ENCODE measurements at places on chromosomes 3 and 15. TPM values are rescaled to one million over a fixed set of nuclear protein-coding genes. Genes with fewer than 3 reads are reported as not detected.

DNA sequence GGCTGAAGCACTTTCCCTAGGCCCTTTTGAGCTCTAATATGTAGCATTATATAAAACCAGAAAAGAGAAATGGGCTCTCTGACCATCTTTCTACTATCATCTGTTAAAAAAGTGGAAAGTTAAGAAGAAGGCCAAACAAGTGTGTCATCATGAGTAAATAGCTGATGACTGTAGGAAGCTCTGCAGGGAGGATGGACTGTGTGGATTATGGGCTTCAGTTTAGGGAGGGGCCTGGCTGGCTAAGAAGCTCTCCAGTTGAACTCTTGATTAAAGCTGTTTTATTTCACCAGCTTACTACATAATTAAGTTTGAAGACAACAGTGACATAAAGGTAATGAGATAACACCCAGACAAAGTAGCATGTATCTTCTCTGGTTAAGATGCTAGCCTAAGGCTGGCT lies 30.6 kb downstream of the INTS14 start:
- no peak for DNase-seq

TMC3 gene
- total RNA-seq, result 0.13 TPM

GRCh38 chr3:108524537-108524936 lies 14.1 kb upstream of the MYH15 start:
- DNase-seq, result no peak

KCNH8 gene
- total RNA-seq, result 2.1 TPM

DNA sequence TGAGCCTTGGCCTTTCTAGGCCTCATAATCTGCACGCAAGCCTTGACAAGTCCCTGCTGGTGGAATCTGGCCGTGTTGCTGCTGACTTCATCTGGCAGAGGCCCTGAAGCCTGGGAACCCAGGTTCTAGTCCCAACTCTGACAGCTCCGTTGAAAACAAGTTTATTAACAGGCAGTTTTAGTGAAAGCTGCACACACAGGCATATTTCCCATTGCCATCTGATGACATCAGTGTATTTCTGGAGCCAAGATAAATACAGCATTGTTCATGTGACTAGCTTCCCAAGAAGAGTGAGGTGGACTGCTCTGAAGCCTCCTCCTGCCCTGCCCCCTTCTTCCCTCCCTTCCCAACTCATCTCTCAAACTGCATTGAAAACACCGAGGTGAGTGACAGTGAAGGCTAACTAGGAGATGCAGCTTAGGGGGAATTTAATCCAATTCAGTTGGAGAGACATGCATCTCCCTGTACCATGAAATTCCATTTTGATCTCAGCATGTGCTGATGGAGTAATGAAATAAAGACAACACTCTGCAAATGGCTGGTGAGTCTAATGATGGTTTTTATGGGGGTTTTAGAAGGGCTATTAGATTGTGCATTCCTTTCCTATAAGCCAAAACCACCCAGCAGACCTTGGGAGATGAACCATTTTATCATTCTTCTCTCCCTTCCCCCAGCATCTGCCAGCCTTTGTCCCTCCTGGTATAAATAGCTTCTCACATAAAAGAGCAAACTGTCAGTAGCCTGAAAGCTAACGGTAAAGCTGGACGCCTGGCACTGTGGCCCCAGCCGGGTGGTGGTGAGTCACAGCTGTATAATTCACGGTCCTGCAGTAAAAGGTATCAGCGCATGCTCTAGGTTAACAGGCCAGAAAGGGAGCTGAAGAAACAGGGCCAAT lies 38.0 kb downstream of the PRICKLE2 start:
- peak; percentile 68 for DNase-seq

DNA sequence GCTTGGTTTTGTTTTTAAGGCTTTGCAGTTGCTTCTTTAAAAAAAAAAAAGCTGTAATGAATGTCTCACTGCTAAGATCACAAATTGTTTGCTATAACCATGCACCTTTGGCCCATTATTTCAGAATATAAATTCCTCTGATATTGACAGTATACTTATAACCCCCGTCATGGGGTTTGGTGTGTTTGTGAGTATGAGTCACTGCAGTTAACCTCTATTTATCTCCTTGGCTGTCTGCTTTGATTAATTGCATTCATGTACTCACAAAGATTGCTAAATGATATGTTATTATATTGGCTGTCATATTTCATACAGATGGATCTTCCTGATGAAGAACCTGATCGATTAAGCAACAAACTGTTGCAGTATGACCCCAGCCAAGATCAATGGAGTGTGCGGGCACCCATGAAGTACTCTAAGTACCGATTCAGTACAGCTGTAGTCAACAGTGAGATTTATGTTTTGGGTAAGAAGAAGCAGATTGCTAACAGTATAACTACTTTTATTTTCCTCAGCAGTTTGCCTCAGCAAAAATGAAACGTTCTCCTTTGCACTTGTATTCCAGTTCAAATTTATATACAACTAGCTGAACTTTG lies 14.9 kb downstream of the KBTBD12 start:
- no peak for DNase-seq

DNA sequence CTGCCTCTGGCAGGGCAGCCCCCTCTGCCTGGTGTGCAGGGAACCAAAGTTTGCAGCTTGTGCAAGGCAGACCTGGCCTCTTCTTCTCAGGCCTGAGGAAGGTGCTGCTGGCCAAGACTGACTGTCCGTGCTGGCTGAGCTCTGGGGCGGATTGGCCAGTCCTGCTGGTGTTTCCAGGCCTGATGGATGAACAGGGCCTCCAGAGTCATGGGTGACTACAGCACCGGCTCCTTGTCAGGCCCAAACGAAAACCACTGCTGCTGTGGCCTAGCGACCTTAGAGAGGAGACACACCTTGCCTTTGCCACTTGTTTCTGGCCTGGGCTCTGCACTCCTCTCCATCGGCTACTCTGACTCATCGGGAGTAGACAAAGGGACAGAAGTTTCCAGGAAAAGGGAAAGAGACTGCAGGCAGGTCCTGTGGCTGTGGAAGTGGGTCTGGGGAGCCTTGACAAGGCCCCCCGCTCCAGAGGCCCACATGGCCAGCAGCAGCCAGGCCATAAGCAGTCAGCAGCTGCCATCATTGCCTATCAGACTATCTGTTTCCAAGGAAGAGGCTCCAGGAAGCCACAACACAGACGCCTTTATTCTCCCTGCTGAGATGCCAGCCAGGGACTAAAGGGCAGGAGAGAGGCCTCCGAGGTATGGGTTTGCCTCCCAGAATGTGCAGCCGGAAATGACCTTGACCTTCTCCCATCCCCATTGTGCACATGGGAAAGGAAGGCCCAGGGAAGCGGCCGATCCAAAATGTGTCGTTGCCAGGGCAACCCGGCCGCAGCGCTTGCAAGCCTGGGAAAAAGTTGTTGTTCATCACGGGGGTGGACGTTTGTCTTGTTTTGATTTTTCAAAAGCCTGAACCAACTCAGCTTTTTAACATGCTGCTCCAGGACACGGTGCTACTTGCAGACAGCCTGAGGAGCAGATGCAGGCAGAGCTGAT lies 160.5 kb downstream of the CHSY1 start:
- peak; percentile 85 for DNase-seq

CCDC33 gene
- total RNA-seq, result not detected

DNA sequence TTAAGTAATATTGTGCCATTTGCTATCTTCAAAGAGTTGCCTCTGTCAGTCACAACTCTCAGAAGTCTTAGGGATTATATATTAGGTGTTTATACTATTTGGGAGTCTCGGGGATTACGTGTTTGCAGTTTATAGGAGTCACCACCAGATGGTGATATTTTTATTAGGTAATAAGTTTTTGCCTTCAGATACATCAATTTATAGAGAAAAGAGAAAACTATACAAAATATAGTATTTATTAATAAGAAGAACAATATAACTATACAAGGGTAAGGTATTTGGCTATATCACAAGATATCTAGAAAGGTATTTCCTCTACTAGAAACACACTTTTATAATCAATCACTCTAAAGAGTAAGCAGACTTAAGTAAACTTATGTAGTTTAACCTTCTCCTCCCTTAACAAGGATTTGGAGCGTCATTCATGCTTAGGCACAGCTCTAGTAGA lies 10.7 kb upstream of the DHX36 start:
- no peak for DNase-seq

RGMA gene
- 47.1 TPM for total RNA-seq

SAMD7 gene
- total RNA-seq, result not detected

DNA sequence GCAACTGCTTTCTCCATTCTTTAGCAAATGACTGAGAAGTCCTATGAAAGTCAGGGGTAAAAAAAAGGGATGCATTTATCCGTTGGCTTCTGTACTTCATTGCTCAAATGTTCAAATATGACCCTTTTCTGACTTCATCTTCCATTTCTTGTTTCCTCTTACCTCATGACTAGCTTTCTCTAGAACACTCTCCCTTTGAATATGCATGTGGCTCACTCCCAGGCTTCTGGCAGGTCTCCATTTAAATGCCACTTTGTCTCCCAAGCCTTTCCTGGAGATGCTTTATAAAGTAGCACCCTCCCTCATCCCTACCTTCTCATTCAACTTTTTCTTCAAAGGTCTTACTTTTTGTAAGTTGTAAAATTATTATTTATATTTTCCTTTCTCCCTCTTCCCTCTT lies 781.8 kb downstream of the NAALADL2 start:
- no peak for DNase-seq

GOLGA8T gene
- total RNA-seq, result 1.5 TPM
